ENCODE measurements at places on chromosomes 5 and 9.

- DNase-seq: no peak
Measured at GRCh38 chr9:76877961-76878360, 28.0 kb downstream of the PRUNE2 start.

DNA sequence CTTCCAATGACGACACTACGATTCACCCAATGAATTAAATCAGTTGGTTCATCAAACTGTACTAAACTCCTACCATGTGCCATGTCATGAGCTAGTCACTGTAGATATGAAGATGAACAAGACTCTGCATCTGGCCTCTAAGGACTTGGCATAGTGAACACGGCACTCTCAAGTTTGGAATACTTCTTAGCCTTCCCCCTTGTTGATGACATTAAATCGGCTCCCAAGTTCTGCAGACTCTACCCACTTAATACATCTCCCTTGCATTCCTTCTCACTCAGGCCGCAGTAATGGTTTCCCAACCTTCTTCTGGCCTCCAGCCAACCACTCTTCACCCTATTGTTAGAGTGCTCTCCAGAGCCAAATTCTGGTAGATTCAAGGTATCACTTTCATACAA is 184.7 kb downstream of the MAPKAP1 start:
- no peak for DNase-seq

DNA sequence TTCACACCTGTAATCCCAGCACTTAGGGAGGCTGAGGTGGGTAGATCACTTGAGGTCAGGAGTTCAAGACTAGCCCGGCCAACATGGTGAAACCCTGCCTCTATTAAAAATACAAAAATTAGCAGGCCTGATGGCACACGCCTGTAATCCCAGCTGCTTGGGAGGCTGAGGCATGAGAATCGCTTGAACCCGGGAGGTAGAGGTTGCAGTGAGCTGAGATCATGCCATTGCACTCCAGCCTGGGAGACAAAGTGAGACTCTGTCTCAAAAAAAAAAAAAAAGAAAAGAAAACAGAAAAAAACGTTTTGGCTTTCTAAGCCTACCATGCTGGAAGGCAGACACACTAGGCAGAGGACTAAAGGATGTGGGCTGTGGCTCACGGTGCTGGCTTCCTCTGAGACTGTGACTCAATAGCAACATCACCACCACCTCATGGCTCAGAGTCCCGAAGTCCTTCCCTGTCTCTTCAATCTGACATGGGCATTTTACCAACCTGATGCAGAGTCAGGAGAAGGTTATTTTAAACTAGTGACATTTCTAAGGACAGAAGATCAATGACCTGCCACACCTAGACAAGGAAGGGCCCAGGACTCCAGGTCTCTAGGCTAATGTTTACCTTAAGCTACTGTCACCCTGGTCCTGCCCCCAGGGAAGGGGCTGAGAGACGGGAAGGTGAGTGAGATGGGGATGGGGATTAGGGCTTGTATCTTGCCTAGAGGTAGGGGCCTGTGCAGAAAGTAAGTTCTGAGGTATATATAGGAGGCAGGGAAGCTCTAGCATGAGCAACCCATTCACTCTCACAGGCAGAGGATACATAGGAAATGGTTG is 3.7 kb downstream of the ECSCR start:
- no peak for DNase-seq

- DNase-seq: no peak
Measured at GRCh38 chr9:123914517-123915196, 15.3 kb downstream of the DENND1A start.

GRCh38 chr5:84285641-84286637 is 98.7 kb downstream of the EDIL3 start:
- no peak for DNase-seq

DNA sequence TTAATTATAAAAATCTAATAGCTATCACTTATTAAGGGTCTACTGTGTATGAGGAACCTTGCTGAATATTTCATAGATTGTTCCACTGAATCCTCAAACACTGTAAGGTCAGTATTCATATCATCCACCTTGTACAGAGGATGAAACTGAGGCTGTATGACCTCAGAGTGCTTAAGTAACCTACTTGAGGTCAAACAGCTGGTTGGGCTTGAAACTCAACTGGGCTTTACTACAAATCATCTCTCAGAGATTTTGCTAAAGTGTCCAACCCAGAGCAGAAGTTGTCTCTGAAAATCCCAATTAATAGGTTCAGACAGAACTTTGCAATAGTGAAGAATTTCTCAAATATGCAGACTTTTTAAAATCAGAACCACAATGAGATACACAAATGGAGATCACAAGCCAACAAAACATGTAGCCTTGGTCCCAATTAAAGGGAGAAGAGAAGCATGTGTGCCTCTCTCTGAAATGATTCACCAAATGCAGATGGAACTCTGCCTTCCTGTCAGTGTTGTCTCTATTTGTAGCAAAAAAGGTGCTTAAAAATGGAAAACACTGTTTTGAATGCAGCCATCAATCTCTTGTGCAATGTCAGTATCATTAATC is 131.4 kb downstream of the FAM114A2 start:
- DNase-seq: no peak

- DNase-seq: no peak
Measured at GRCh38 chr5:154793599-154794524, 38.7 kb downstream of the LARP1 start.

GRCh38 chr9:97398999-97399758 is 12.7 kb upstream of the TDRD7 start:
- DNase-seq: peak; percentile 41

GRCh38 chr9:38183994-38184568 is 115.1 kb upstream of the SHB start:
- no peak for DNase-seq

- DNase-seq: no peak
Measured at GRCh38 chr5:120677481-120677880, 213.4 kb downstream of the PRR16 start.

DNA sequence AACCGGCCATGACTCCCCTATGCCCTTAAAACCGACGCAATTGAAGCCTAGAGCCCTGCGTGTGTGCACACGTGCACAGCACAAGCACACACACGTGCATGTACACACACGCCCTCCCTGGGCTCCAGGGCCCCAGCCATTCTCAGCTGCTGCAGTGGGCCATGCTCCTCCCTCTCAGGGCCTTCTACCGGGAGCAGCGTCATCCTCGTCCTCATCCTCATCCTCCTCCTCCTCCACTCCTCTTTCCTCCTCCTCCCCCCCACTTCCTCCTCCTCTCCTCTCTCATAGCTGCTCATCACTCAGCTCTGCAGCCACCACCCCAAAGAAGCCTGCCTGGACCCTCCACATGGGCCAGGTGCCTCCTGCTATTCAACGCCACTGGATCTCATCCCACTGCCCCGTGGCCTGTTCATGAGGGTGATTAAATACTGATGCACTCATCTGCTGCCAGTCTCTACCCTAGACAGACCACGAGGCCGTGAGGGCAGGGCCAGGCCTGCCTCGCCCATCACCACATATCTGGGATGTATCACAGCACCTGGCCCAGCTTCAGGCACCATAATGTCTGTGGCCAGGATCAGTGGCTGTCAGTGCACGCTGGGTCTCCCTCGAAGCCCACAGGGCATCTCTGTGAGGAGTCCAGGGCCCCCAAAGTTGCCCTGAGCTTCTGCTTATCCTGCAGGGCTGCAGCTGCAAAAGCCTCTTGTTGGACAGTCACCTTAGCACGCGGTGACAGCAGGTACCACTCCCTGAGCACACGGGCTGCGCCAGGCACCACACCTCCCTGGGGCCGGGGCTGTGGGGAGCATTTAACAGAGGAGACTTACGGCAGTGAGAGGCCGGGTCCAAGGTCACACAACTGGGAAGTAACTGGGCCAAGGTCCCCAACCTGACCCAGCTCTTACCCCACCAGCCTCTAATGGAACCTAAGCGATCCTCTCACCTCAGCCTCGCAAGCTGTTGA is 9.8 kb downstream of the FAM78A start:
- no peak for DNase-seq

DNA sequence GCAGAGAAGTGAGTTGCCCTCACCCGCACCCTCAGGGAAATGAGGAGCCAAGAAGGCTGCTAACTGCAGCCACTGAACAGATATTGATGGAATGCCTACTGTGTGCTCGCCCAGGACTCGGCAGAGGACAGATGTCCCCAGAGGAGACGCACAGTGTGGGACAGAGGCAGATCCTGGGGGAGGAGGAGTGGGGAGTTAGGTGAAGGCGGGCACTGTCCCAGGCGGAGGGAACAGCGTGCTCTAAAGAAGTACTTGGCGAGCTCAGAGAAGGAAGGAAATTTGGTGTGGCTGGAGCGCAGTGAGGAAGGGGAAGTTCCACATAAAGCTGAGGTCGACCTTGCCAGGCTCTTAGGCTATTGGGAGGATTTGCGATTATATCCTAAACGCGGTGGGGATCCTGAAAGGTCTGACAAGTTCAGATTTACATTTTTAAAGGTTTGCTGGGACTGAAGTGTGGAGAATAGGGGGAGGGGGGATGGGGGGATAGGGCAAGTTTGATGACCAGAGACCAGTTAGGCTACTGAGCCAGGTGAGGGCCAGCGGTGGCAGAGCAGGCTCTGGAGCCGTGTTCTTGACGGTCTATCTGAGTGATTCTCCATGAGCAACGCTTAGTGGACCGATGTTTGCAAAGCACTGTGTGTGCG is 23.6 kb upstream of the CERCAM start:
- DNase-seq: no peak

GRCh38 chr9:304519-305185 is 90.0 kb downstream of the DOCK8 start:
- DNase-seq: peak; percentile 17

DNA sequence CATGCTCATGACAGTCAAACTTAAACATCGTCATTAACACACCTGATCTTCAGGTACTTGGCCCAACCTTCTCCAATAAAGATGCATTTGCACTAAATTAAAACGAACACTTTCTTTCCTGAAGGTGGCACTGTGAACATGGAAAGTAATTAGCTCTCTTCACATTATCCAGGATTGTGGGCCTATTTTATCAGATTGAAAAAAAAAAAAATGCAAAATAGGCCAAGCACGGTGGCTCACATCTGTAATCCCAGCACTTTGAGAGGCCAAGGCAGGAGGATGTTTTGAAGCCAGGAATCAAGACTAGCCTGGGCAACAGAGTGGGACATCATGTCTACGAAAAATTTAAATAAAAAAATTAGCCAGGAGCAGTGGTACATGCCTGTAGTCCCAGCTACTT is 14.4 kb upstream of the CDC20B start:
- DNase-seq: no peak

DNA sequence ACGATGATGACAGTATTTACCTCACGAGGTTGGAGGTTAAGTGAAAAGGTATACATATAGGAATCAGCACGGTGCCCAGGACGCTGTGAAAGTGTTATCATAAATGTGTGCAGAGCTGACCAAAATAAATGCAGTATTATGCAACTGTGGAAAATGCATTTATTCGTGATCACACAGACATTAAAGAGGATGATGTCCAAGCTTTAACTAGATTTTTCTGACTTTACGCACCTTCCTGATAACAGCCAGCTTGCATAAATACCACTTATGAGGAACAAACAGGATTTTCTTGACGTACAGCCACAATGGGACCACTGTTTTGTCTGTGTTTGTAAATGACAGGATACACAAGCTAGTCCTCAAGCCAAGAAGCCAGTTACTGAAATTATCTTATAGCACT is 71.4 kb upstream of the ATP10B start:
- DNase-seq: no peak

DNA sequence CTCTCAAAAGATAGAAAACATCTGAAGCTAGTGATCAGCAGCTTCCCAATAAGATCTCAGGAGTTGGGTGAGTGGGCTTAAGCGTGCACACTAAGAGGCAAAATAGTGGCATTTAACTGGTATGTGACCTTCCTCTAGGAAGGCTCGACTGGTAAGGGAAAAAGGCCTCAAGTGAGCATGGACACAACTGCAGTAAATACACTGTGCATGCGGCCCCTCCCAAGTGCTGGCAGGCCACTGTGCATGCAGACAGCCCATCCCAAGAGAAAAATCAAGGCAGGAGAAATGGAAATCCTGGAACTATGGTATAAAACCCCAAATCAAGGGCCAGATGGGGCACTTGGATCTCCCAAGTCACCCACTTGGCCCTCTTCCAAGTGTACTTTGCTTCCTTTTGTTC is 112.7 kb downstream of the SMC2 start:
- DNase-seq: no peak

DNA sequence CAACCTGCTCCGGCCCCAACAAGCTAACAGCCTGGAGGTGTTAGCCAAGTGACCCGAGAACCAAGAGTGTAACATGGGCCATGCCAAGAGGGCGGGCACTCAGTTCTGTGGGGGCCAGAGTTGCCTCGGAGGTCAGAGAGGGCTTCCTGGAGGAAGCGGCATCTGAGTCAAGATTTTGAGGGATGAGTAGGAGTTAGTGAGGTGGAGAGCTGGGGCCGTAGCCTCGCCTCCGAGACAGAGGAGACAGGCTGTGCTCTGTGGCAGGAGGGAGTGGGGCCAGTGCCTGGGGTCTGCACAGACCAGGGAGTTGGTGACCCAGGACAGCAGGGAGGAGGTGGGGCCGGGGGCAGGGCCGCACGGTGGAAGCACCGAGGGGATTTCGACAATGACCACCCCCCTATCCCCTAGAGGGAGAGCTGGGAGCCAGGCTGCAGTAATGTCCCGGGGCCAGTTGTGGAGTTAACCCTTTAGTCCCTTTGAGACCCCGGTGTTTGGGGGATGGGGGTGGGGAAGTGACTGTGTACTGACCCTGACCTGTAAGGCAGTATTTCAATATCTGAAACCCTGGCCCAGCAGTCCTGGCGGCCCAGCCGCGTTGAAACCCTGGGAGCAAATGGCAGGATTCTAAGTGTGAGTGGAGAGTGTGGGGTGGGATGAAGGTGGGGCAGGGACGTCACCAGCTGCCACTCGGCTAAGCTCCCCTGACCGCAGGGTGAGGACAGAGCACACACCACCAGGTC is 148.7 kb upstream of the COL5A1 start:
- no peak for DNase-seq

DNA sequence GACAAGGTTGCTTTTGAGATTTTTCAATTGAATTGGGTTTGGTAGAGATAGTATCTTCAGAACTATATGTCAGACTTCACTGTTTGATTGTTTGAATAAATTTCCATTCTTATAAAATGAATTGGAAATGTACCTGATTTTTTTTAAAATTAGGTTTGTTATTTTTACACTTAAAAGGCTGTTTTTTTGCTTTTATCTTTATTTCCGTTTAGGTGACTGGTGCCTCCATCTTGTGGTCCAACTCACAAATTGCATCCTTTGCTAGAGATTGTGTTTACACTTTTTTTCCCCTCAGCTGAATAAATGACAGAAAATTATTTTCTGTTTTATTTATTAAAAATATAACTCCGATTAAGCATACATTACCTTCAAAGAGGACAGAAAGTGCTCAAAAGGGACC is 15.6 kb downstream of the NDUFAF2 start:
- no peak for DNase-seq

GRCh38 chr5:86542532-86542931 is 75.2 kb upstream of the COX7C start:
- DNase-seq: no peak

- no peak for DNase-seq
Measured at GRCh38 chr5:10913841-10914240, 152.8 kb upstream of the DAP start.

DNA sequence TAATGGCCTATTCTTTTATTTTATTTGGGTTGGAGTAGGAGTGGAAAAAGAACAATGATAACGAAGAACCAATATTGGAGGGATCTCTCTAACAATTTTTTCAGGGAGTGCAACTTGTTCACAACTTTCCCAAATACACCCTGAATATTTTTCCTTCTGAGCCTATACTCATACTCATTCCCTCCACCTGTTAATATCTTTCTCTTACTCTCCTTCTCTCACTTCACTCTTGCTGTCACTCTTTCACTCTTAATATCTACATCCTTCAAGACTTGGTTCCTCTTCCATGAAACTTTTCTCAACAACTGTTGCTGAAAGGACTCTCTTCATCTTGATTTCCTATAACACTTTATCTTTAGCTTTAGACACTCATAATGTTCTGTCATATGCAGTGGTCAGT is 39.0 kb upstream of the MYOT start:
- DNase-seq: no peak
